Coronary artery (tissue), 2 donors: ENCODE measurements at places on chromosomes 6 and 20.

DNA sequence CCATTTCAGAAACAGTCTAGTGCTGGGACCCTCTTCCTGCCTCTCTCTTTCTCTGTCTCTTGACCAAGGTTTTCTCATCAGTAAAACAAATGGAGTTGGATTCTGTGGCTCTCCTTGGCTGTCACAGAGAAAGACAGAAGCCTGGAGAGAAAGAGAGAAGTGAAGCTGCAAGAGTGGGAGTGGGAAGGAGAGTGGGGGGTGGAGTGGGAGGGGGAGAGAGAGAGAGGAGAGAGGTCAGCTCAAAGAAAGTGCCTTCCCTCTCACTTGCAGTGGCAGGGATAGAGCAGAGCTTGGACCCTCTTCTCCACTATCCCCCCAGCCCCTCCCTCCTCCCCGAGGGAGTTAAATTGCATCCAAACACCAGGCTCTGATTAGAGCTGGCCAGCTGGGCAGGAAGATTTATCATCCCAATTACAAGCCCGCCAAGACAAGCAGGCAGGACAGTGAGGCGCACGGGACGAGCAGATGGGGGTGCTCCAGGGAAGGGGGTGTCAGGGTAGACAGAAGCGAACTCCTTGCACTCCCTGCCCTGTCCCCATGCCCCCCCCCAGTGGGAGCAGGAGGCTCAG is 74.3 kb downstream of the CD40 start:
- no peak for DNase-seq

- DNase-seq: no peak
These were observed 283.4 kb downstream of the HAO1 start for GRCh38 chr20:7656687-7657467.

- DNase-seq: no peak
These were observed 38.2 kb upstream of the LAMP5 start for GRCh38 chr20:9476174-9476573.

GRCh38 chr6:169568314-169569087 is 133.3 kb downstream of the WDR27 start:
- DNase-seq: no peak

GRCh38 chr6:40568062-40568708 is 19.0 kb downstream of the LRFN2 start:
- no peak for DNase-seq

DNA sequence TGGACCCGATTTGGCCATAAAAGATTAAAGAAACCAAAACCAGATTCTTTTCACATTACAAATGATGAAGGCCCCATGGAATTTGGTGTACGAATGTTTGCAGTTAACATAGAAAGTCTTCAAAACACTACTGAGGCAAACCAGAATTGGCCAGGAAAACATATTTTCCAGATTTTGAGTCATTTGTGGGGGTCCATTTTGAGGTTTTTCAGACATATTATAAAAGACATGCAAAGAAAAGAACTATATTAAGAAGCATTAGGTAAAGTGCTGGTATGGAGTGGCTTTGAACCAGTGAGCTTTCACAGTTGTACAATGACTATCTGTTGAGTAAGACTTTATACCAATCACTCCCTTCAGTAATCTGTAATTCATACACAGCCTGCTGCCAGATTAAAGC is 168.9 kb upstream of the COL21A1 start:
- DNase-seq: no peak

DNA sequence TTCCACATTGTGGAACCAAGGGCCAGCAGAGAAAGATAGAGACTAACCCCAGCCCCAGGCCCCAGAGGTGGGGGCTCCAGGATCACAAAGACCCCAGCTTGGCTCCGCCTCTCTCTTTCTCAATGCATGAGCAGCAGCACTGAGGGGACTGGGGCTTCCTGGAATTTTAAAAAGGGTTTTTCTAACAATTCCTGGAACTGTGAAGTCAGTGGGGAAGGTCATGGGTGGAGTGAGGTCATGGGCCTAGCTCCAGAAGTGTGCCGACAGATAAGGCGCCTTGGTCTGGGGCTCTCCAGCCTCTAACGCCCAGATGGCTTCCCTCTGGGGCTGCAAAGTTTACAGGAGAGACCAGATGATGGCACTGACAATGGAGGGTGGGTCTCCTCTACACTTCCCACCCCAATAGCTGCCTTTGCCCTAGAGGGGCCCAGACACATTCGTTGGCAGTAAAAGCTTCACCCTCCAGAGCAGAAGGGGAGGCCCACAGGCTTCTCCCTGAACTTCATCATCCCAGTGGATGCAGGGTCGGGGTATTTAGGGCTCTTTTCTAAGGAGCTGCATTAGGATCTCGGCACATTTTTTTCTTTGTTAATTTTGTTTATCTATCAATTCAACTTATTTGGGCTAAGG is 46.9 kb upstream of the CD93 start:
- DNase-seq: peak; percentile 72

GRCh38 chr6:85058806-85059205 is 294.4 kb upstream of the TBX18 start:
- DNase-seq: no peak

DNA sequence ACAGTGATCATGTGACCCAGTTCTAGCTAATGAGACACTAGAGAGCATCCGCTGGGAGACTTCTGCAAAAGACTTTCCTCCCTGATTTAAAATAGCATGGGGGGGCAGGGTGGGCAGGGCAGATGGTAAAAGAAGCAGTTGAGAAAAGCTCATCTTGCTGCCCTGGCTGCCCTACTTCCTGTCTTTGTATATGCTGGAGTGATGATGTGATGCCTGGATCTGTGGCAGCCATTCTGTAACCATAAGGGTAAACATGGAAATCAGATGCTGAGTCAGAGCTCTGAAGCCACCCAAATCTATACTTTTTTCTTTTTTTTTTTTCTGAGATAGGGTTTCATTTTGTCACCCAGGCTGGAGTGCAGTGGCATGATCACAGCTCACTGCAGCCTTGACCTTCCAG is 25.4 kb downstream of the ZFP64 start:
- DNase-seq: no peak
